ENCODE measurements at places on chromosomes 2 and 18.

GRCh38 chr18:76604935-76605240 is 109.8 kb upstream of the ZNF516 start:
- no peak for DNase-seq

DNA sequence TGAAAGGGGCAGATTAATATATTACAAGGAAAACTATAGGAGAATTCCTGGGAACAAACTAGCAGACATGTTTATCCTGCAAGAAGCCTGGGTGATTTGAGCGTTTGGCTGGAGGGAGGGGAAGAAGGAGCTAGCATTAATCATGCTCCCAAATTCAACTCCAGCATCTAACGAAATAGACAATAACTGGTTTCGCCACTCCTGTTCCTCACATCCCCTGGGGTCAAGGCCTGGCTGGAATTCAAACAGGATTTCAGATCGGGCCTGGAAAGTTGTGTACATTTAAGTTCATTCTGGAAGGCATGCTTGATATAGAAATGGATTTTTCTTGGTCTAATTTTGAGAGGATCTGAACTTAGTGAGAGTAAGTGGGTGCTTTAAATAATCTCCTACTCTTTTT is 126.1 kb upstream of the CTAGE1 start:
- DNase-seq, result no peak

DNA sequence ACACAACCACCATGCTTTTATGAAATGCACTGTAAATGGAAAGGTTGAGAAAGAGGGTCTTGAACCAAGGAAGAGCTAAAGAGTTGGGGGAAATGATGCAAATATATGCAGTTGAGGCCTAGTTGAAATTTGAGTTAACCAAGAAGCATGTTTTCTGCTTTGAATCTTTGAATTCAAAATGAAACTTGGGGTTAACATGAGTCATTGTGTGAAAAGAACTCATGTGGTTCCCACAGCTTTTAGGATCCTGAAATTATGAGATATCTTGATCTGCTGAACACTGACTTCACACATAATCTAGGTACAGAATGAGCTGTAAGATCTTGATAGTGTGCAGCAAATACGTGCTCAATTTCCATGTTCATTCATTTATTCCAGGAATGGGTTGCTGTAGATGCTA is 422.9 kb upstream of the TRIB2 start:
- no peak for DNase-seq

- DNase-seq, result no peak
Observed at GRCh38 chr2:20103530-20103929, 52.1 kb upstream of the LAPTM4A start.

DNA sequence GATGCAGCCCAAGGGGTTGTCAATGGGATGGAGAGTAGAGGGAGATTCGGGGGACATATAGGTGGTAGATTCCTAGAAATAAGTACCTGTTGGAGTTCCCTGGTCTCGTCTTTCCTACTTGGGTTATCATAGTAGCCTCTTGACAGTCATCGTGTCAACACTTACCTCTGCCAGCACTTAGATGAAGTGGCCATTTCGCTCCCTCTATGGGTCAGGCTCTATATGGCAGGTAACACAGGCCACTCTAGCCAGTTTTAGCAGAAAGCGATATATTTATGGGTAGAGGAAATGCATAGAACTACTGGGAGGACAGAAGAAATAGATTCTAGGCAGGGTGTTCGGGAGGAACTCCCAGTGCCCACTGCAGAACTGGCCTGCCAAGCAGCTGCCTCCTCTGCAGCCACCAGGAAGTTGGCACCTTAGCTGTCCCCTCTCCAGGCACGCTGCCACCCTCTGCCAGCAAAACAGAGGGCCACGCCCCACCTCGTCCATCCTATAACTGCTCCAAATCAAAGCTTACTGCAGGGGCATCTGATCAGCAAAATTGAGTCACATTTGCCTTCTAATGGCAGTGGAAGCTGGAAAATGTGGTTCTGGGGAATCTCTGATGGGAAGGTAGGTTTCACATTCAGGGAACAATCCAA is 181.3 kb downstream of the INSIG2 start:
- no peak for DNase-seq

- DNase-seq, result no peak
Observed at GRCh38 chr18:9016633-9017166, 85.8 kb upstream of the NDUFV2 start.

DNA sequence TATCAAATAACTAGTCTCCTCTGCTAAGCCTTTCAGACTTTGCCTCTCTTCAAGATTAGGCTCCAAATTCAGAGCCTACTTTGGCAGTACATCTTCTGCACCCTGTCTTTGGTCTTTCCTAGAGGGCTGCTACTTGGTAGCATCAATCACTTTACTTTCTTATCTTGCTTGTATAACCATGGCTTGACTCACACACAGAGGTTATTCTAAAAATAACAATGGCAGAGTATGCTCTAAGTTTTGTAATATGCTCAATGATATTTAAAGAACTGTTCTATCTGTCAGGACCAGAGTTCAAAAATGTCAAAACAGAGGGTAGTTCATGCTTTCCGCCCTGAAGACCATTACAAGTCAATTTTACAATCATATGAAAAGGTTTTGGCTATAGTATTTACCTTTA is 27.7 kb downstream of the THOC1 start:
- DNase-seq, result no peak

DNA sequence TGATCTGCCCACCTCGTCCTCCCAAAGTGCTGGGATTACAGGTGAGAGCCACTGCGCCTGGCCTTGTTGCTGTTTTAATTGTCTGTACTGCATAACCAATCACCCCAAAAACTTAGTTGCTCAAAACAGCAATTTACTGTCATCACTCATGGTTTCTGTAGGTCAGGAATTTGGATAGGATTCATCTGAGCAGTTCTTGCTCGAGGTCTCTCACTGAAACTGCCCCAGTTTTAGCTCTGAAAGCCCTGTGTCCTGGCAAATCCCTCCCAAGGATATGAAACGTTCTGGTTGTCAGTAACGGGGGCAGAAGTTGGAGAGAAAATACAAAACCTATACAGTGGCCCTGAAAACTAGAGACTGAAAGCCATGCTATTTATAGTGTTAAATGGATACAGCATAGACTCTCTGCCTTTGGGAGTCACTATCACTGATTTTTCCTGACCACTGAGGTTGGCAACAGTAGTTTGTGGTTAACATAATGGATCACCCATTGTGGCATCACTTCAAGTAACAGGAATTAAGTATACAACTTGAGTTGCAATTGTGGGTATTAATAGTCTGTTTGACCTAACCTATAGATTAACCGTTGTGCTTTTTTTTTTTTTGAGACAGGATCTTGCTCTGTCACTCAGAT is 27.2 kb upstream of the ERICH2 start:
- no peak for DNase-seq

GRCh38 chr2:80363330-80363729 is 58.8 kb upstream of the LRRTM1 start:
- no peak for DNase-seq

Measured in BE2C (cell line).